Hindlimb muscle (tissue), 1 donor: ENCODE measurements at places on chromosomes 7 and 10.

DNA sequence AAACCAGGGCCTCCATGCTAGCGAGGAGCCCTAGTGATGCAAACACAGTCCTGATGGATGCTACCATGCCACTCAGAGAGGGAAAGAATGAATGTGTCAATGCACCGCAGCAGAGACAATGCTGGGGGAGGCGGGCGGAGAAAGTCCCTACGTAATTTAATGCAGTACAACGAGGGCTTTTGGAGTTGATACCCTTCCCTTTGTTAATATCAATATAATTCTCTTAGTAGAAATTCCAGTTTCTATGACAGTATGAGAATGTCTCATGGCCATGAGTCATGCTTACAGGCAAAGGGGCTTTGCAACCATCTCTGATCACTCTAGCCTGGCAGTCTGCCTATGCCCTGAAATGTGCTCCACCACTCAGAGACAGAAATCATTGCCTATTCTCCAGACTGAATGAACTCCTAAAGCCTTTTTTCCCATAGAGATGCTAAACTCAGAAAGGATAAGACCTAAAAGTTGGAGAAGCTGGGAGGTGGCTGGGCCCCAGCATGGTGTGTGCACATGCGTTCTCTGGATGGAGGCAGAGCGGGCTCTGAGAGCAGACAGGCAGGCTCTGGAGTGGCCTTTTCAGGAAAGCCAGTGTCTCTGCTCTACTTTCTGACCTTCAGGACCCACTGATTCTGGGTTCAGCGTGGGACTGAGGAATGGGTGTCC is 20.3 kb upstream of the GIMAP2 start:
- no peak for DNase-seq

DNA sequence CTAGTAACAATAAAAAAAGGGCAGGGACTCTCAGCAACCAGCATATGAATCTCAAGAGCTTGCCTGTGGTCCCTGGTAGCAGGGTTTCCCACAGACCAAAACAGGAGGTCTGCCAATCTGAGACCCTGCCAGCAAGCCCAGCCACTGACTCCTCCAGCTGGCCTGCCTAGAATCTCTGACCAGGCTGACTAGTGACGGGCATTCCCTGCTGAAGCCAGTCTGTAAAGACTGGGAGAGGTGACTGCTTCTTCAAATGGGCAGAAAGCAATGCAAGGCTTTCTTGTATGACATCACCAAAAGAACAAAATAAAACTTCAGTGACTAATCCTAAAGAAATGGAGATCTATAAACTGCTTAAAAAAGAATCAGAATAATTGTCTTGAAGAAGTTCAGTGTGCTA is 249.4 kb downstream of the TCF7L2 start:
- DNase-seq = no peak

GRCh38 chr7:111834367-111834766 is 272.1 kb upstream of the IMMP2L start:
- DNase-seq = no peak

DNA sequence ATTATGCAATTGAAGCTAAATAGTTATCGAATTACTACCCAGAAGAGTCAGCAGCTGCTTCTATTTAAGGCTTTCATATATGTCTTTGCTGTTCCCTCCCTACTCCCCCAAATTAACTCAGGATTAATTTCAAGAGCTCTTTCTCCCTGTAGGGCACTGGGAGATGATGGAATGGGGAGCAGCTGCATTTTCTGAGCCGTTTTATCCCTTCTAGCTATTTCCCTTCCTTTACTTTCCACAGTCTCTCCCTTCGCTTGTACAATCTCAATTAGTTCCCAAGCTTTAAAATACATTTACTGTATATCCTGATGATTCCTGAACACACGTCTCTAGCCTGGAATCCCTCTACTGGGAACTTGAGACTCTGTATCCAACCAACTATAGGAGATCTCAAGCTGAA is 19.8 kb upstream of the TSPAN12 start:
- DNase-seq = no peak

- no peak for DNase-seq
Measured at GRCh38 chr7:121824276-121824675, 48.7 kb upstream of the PTPRZ1 start.

DNA sequence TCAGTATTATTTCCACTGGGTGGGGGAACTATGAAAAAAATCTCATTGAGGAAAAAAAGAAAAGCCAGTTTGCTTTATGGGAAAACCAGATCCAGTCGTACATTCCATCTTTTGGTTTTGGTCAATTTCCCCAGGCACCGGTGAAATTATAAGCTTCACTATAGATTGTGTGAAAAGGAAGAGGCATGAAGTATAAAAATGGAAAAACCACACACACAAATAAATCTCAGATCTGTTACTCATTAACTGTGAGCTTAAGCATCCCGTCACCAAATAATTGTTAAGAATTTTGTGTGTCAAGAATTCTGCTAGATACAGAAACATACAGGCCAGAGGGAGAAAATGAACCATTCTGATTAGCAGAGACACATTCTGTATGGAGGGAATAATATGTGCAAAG is 405.5 kb upstream of the CELF2 start:
- no peak for DNase-seq

DNA sequence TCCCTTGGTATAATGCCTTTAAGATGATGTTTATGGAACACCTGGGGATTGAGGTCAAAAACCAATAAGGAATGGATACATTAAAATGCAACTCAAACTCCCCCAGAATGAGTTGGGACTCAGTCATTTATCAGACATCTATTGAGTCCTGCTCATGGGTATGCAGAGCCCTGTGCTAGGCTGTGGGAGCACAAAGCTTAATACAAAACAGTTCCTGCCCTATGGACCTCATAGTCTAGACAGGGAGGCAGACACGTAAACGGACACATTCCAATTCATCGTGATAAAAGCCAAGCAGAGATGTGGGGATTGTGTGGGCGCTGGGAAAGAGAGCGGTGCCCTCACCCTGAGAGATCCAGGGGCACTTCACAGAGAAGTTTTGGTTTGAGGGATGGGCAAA is 181.7 kb downstream of the PTEN start:
- no peak for DNase-seq

GRCh38 chr10:129365767-129366402 is 101.2 kb upstream of the MGMT start:
- DNase-seq = no peak

DNA sequence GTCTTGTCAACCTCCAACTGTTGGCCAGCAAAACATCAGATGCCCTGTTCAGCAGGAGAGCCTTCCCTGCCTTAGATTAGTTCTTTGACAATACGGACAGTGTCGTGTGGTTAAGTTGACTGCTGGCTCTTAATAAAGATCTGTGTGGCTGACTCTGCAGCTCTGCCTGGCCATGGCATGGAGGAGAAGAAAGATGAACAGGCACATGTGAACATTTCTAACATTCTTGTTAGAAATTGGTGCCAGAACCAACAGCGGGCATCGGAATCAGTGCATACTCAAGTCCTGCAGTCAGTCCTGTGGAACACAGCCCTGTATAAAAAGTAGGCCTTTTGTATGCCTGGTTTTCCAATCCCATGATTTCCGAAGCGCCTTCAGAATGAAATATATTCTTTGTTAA is 455.6 kb downstream of the POM121L12 start:
- peak; percentile 32 for DNase-seq

DNA sequence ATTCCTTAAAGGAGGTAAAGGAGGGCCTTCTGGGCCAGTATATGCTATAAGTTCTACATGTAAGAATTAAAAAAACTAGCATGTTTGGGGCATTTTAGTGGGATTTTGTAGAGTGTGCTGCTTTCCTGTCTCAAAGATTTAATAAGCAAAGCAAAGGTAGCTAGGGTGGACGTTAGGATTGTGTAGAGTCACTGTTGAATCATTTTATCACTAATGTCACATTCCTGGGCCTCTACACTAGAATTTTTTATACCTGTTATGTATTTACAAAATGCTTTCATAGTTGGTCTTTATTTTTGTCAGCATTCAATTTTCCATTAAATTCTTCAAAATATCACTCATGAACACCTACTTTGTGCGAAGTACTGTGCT is 139.4 kb upstream of the PHYHIPL start:
- no peak for DNase-seq

DNA sequence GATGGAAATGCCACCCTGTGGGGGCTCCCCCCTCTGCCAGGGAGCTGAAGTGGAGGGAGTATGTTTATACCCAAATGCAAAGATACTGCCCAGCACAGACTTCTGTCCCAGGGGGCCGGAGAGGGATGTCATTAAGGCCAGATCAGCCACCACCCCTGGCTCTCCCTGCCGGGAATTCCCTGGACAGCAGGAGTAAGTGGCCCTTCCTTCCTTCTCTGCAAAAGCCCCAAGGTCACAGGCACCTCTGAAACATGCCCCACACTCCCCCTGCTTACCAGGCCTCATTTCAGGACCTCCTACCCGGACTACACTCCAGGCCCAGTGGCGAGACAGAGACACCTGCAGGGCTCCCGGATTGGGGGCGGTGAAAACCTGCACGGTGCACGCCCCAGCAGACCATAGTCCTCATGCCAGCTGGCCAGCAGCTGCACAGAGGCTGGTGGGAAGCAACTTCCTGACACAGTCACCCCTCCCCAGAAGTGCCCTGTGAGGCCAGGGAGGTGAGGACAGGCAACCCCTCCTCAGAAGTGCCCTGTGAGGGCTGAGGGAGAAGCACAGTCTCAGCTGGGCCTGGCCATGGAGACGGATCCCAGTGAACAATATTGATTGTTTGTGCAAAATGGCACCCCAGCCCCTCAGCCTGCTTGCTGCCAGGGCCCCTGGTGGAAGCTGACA is 33.0 kb upstream of the RET start:
- DNase-seq = no peak

DNA sequence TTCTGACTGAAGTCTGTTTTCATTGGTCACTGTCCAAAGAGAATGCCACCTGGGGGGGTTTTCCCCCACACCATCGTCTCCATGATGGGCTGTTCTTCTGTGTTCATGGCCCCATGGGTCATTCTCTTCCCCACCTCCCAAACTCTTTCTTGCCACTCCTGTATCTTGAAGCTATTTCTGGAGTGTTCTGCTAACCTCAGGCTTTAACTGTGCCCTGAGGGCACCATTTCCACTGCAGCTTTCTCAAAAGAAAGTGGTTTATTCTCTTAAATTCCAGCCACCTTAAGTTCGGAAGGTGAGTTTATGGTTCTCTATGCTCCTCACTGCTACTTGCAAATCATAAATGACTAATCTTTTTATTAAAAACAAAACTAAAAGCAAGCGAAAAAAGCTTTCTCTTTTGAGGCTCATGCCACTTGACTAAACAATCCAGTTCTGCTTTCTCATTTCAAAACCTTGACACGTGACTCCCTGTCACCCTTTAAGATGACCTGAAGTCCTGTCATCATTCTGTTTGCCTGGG is 7.4 kb upstream of the APBB1IP start:
- DNase-seq = no peak

GRCh38 chr7:95106401-95106800 is 199.0 kb downstream of the PPP1R9A start:
- no peak for DNase-seq

- DNase-seq = no peak
Measured at GRCh38 chr10:32995751-32996150, 37.7 kb upstream of the ITGB1 start.

GRCh38 chr7:76359111-76359977 is 553 bp upstream of the YWHAG start:
- peak; percentile 98 for DNase-seq

DNA sequence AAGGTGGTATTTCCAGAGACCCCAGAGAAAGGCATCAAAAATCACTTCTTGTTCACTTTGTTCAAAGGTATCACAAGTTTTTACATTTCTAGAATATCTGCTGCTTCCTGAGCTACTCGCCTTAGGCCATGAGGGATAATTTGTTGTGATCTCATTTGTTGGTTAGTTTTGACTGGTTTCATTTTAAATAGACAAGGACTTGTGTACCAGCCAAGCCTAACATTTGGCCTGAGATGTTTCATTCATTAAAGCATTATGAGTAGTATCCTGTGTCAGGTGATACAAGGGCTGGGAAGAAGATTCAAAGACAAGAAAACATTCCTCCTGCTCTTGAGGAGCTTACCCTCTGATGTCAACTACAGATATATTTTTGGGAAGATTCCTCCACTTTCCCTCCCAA is 170.3 kb upstream of the FAM171A1 start:
- DNase-seq = no peak

- DNase-seq = no peak
Measured at GRCh38 chr10:104232613-104233102, 494 bp upstream of the CFAP43 start.

DNA sequence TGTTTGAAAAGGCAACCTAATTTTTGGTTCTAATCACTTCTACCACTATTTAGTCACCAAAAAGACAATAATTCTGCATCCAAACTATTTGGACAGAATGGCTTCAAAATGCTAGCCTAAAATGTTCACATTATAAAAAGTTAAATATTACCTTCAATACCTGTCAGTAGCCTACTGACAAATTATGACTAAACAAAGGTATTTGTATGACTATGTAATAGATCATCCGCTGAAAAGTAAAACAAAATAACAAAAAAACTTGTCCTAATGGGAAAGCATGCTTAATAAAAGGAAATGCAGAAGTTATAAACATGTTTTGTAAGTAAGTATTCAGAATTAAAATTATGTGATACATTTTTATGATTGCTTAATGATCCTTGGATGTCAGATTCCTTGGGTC is 36.6 kb downstream of the CD36 start:
- DNase-seq = no peak
